Pancreas (tissue), 10 donors: ENCODE measurements at places on chromosomes 7 and 10. TPM values are rescaled to one million over a fixed set of nuclear protein-coding genes. Genes with fewer than 3 reads are reported as not detected.

DNA sequence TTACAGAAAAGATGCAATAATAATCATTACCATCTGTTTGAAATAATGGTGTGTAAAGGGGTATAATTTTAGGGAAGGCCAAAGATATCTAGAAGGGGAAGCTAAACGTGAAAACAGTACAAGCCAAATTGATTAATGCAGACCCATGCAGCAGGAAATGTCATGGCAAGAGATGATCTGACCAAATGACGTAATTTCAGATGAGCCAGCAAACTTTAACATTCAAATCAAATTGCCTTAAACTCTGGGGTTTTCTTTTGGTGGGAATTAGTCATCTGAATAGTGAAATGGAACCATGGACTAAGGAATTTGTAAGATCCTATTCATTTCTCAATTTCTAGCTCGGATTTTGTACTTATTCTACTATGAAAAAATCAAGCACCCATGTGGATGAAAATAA lies 21.4 kb upstream of the SCIN start:
- no peak for DNase-seq

DNA sequence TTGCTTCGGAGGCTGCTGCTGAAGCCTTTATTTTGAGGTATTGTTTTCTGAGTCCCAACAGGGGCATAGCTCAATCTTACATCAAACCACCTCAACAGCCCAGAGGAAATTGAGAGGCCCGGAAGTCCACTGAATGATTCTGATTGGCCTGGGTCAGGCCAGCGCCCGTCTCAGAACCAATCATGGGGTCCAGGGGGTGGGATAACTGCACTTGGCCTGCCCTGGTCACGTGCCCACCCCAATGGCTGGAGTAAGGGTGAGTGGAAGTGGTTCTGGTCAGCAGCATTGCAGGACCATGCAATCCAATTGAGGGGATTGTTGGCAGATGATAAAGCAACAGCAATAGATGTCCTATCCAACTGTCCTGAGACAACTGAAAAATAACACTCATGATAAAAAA lies 190.6 kb downstream of the HERPUD2 start:
- DNase-seq, result no peak

- no peak for DNase-seq
Observed at GRCh38 chr7:139094596-139094995, 14.9 kb downstream of the ZC3HAV1 start.

The SEMA4G gene
- 17.2 TPM for total RNA-seq

DNA sequence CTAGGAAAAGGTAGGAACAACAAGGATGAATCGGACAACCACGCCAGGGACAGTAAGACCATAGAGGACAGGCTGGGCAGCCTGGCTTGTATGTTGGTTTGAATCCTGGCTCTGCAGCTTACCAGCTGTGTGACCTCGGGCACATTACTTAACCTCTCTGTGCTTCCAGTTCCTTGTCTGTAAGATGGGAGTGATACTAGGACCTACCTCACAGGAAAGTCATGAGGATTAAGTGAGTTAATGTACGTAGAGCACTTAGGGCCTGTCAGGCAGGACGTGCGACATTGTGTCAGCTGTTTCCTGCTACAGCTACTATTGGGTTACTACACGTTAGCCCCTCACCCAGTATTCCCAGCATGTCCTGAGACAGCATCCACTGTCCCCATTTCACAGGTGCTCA lies 32.1 kb downstream of the PLAC9 start:
- no peak for DNase-seq

The HEPACAM2 gene
- total RNA-seq, result 5.4 TPM
